ENCODE measurements at places on chromosomes 16 and 17.

GRCh38 chr16:86018487-86018886 is 119.5 kb downstream of the IRF8 start:
- DNase-seq, result no peak

- DNase-seq, result peak; percentile 81
These were observed 43.0 kb upstream of the ZNF750 start for GRCh38 chr17:82882715-82883418.

- no peak for DNase-seq
These were observed 219.4 kb downstream of the TANC2 start for GRCh38 chr17:63185420-63185819.

DNA sequence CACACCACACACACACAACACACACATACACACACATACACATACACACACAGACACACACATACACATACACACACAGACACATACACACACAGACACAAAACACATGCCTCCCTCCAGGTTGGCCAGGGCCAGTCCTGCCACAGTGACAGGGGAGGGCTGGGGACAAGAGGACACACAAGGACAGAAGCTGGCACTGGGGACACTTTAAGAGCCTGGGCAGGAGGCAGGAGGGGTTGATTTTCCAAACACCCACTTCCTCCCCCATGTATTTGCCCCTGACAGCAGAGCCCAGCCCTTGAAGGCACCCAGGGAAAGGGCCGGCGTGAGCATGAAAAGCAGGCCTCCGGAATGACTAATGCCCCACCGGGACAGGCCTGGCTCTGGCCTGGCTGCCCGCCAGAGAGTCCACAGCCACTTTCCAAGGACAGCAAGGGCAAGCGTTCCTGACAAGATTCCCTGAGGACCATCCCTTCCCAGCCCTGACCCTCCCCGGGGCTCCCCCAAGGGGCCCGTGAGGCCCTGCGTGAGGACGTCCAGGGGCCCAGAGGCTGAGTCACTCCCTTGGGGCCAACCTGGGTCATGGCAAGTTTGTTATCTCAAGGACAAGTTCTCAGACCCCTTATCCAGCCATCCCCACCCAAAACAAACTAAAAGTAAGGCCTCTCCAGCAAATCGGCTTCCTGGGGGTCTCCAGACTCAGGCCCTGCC is 235.6 kb downstream of the ZNF423 start:
- no peak for DNase-seq

GRCh38 chr17:29621751-29622194 is 939 bp downstream of the CORO6 start:
- no peak for DNase-seq

GRCh38 chr17:50596191-50597037 is 35.9 kb downstream of the CACNA1G start:
- DNase-seq, result no peak

- no peak for DNase-seq
These were observed 12.9 kb upstream of the TRIM25 start for GRCh38 chr17:56926704-56927103.

GRCh38 chr16:85321509-85322271 is 209.4 kb upstream of the CIBAR2 start:
- no peak for DNase-seq

- DNase-seq, result no peak
These were observed 4.8 kb downstream of the DCAKD start for GRCh38 chr17:45046537-45047125.

DNA sequence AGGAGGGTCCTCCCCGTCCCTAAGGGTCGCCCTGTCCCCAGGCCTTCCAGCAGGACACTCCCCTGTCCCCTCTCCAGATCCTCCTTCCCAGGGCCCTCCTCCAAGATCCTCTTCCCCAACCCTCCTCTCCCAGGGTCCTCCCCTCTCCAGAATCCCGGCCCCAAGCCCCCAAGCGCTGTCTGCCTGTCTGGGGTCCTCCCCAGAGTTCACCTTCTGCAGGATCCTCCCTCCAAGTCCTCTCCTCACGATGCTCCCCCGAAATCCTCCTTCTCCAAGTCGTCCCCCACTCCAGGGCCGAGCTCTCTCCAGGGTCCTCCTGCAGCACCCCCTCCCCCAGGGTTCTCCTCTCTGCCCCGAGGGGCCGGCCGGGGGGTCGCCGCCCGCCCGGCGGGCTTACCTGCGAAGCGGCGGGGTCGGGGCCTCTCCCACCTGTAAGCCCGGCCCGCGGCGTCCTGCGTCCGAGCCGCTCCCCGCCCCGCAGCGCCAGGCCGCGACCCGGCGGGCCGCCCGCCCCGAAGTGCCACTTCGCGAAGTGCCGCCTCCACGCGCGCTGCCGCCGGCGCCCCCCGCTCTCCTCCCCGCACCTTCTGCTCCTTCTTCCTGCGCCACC is 678 bp upstream of the BAIAP2 start:
- DNase-seq, result no peak

GRCh38 chr16:86831366-86831765 is 253.0 kb downstream of the FOXL1 start:
- no peak for DNase-seq

DNA sequence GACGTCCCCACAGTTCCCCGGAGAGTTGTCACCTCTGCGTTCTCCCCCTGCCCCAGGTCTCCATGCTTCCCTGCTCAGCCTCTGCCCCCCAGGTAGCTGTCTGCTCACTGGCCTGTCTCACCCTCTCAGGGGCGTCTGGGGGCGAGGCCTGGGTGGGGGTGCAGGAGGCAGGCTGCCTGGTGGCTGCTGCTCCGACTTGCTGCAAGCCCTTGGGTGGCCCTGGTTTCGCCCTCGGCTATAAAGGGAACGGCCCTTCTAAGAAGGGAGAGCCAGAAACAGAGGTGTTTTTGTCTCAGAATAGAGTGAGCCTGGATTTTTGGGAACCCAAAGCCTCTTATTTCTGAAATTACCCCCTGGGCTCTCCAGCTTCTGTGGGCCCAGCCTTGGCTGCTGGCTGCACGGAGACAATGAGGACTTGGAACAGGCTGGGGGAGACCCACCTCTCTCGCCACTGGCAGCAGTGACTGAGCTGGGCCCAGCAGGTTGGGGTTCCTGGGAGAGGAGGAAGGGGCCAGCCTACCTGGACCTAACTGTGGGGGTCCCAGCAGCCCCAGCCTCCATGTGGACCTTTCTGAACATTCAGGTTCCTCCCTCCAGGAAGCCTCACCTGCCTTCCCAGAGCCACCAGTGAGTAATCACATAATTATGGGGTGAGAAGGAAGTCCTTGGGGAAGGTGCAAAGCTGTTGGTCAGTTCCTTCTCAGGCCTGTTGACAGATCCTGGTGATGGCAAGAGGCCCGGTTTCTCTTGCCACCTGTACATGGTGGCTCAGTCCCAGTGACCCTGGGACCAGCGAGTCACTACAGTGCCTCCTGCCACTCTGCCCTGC is 15.5 kb upstream of the SPNS2 start:
- DNase-seq, result no peak

DNA sequence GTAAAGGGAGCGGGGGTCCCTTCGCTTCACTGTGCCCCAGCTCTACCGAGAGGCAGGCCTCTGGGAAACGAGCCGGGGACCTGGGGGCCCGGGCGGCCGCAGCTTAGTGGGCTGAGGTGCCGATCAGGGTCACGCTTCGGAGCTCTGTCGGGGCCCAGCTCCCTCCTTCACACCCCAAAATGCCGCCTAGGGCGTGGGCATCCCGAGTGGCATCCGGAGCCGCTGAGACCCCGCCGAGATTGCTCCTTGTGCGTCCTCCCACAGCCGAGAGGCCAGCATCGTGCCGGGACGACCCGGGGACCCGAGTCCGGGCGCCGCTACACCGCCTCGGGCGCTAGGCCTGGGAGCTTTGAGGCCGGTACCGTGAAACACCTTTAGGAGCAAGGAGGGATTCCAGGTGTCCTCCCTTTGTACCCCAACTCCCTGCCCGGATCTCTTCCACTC is 1.3 kb downstream of the SALL1 start:
- DNase-seq, result no peak

- DNase-seq, result no peak
These were observed 2.0 kb downstream of the VAMP2 start for GRCh38 chr17:8160741-8161221.

- DNase-seq, result no peak
These were observed 1.8 kb downstream of the KIFC3 start for GRCh38 chr16:57800200-57801097.

DNA sequence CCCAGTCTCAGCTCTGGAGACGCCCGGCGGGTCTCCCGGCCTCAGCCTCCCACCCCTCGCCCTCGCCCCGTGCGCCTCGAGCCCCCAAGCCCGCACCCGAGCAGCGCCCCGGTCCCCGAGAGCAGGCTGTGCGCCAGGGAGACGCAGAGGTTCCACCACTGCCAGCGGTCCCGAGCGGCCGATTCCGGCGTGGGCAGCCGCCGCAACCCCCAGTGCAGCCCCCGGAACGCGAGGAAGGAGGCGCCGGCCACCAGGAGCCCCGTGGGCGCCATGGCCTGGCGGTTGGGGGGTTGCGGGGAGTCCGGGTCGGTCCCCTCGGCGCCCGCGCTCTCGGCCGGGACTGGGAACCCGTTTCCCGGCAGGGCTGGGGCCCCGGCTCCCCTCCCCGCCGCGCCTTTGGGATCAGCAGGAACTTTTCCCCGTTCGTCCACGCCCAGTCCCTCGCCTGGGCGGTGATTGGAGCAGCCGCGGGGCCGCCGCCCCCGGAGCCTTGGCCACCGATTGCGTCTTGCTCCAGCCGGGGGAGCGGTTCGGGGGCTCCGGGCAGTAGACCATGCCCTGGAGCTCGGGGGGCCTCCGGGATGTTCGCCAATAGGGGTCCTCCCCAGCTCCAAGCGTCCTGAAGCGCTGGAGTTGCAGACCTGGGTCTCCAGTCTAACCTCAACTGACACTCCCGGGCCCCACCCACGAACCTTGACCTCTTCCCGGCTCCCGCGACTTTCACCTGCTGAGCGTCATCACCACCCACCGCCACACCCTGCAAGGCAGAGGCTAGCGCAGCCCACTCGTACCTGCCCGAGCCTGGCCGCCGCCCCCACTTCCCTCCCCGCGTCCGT is at the start of gene TLCD2:
Gene TLCD2 (minus strand): TSS at position 407 of the 836 bp plus-strand sequence. CDS start 135 bp downstream, at position 272.
- DNase-seq, result no peak

DNA sequence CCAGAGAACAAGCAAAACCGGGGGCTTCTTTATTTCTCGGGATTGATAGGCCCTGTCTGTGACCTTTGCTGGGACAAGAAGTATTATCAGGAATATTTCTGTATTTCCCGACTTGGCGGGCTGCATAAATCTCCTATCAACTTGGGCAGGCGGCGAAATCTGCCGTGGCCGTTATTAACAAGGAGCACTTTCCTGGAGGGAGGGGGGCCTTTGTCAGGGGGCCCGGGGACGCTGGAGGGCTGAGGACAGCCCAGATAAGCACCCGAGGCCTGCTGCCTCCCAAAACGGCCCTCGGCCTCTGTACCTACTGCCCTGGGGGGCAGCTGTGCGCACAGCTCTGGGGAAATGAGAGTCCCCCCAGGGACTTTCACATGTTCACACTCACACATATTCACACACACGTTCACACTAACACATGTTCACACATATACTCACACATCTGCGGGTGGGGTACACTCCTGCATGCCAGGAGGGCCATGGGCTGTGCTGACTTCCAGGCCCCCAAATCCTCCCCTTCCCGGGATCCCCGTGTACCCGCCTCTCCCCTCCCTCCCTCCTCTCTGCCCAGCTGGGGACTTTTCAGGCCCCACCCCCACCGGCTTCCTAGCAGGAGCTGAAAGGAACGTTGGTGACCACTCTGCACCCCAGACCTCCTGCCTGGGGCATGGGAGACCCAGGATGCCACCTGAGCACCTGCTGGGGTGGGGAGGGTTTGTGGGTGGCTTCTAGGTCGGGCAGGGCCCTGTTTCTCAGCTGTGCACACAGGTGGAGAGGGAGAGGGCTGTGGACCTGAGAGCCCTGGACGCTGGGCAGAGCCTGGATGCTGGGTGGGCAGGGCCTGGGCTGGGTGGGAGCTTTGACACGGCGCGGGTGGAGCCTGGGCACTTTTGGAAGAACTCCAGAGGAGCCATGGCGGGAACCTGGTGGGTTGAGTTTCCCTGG is 24.3 kb upstream of the GSE1 start:
- DNase-seq, result no peak

DNA sequence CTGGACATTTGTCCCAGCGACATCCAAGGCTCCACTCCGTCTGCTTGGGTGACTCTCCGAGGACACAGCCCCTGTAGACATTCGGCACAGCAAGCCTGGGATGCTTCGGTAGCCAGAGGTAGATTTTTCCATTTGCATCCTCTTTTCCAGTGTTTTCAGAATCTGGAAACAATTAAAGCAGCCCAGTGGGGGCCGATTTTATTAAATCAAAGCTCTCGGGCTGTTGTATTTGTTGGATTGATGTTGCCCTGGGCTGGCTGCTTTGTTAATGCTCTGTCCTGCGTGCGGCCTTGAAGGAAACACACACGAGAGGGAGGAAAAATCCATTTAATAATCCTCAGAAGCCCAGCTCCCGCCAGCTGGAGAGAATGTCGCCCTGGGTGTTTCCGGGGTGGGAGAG is 158.1 kb upstream of the CIBAR2 start:
- DNase-seq, result no peak

DNA sequence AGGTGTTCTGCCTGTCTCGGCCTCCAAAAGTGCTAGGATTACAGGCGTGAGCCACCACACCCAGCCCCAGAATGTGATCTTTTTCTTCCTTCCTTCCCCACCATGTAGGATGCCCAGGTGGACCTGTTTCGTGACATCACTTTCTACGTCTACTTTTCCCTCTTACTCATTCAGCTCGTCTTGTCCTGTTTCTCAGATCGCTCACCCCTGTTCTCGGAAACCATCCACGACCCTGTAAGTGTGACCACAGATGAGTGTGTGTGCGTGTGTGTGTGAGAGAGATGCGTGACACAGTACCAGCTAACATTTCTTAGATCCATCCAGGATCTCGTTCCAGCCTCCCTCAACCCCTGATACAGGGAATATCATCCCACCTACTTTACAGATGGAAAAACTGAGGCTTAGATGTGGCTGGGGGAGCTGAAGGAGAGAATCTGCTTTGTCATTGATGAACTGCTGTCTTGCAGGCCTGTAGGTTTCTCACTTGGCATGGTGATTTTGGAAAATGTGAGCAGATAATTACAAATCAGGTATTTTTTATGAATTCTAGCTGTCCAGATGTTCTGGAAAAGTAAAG is 67.1 kb downstream of the ABCC1 start:
- peak; percentile 14 for DNase-seq

DNA sequence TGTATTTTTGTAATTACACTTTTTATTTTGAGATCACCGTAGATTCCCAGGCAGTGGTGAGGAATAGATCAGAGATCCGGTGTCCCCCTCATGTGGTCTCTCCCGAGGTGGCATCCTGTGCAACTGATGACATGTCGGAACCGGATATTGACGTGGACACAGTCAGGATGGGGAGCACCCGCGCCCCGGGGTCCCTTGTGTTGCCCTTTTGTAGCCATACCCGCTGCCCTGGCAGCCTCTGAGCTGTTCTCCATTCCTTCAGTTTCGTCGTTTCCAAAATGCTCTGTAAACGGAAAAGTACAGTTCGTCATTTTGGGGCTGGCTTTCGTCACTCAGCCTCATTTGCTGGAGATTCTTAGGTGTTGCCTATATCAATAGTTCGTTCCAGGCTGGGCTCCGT is 14.2 kb downstream of the JPH3 start:
- no peak for DNase-seq

Data from activated CD4-positive, alpha-beta T cell treated with anti-CD3 and anti-CD28 coated beads, Interleukin-2, amount 50 U/mL, for 16 hours (primary cell).